ENCODE measurements at places on chromosomes 4 and X.

GRCh38 chr4:110310795-110311194 lies 112.4 kb upstream of the ELOVL6 start:
- DNase-seq: no peak

DNA sequence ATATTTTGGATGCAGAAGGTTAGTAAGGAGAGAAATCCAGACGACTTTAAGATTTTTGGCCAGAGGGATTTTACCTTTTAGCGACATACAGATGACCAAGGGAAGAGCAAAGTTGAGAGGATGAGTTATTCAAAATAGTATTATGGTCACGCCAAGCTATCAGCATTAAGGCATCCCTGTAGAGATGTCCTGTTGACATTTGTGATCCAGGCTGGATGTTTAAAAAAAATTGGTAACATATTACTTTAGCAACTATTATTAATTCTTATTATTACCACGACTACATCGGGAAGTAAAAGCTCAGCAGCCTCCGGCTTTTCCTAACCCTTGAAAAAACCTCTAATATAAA lies 562 bp upstream of the OSTC start:
- no peak for DNase-seq

DNA sequence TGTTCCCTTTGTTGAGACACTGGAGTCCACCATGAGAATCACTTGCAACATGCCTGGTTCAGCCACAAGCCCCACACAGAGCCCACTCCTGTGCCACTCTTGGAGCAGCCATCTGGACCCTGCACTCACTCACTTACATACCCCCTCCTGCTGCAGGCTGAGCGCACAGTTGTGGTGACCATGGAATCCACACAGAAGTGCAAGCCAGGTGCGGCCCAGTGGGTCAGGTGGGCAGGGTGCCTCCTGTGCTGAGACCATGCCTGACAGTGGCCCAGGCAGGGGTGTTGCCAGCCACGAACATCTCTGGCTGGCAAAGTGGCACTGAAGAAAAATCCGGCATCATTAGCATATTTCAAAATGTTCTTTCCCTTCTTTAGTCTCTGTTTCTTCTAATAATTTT lies 17.4 kb upstream of the CXorf51A start:
- DNase-seq: no peak

- DNase-seq: no peak
These were observed 105.9 kb downstream of the COL4A6 start for GRCh38 chrX:108332281-108332680.

GRCh38 chr4:169791527-169792156 lies 33.9 kb upstream of the HPF1 start:
- no peak for DNase-seq

GRCh38 chr4:120096508-120097297 lies 30.1 kb upstream of the MAD2L1 start:
- DNase-seq: no peak

GRCh38 chrX:118698516-118699170 lies 28.8 kb upstream of the IL13RA1 start:
- DNase-seq: no peak

- no peak for DNase-seq
These were observed 884.8 kb upstream of the SLIT2 start for GRCh38 chr4:19366916-19367315.

GRCh38 chrX:54182194-54182863 lies 725 bp downstream of the FAM120C start:
- peak; percentile 46 for DNase-seq

GRCh38 chr4:125539691-125540090 lies 224.9 kb downstream of the FAT4 start:
- no peak for DNase-seq

DNA sequence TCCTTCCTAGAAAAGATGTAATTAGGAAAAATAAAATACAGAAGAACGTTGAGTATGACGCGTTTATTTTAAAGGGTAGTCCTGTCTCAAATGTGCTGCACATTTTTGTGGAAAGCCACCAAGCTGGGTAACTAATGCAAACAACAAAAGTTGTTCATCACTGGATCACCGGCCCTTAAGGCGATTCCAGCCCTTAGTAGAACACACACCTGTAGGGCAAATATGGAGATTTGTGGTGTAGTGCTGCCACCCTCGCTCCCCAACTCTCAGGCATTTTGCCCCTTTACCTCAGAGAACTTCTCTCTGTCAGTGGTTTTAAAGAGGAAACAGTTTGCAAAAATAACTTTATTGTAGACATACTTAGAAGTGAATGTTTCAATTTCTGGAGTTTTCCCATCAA lies 1.9 kb downstream of the TBL1X start:
- no peak for DNase-seq

- DNase-seq: no peak
These were observed 60.7 kb downstream of the HPGD start for GRCh38 chr4:174461466-174462106.
